Caudate nucleus (tissue), 63 donors: ENCODE measurements at places on chromosomes 16 and 17.

DNA sequence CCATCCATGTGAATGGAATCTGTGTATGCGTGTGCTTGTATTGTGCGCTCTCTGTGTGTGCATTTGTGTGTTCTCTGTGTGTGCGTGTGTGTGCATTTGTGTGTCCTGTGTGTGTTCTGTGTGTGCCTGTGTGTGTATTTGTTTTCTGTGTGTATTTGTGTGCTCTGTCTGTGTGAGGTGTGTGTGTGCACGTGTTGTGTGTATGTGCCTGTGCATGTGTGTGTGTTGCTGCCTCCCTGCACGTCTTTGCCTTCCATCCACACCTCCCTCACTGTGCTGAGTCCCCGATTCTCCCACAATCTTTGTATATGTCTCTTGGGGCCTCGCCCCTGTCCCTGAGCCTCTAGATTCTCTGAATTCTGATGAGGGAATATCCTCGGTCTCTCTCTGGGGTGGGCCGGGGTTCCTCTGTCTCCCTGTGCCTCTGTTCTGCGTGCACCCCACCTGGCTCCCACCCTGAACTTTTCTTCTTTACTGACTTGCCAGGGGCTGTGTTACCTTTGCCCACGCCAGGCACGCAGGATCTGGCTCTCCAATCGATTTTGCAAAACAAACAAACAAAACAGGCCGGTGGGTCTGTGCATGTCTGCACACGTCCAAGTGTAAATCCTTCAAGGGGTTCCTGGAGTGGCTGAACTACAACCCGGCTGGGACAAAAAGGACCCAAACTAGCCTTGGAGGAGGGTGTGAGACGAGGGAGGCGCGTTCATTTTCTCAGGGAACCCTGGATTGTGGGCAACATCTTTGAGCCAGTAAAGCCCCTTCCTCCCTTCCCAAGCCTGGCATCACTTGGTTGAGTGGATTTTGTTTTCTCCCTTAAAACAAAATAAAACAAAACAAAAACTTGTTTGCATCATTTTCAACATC is 8.1 kb upstream of the FOXF1 start:
- DNase-seq: no peak

- no peak for DNase-seq
Observed at GRCh38 chr17:68514831-68515635, 2.8 kb downstream of the PRKAR1A start.

DNA sequence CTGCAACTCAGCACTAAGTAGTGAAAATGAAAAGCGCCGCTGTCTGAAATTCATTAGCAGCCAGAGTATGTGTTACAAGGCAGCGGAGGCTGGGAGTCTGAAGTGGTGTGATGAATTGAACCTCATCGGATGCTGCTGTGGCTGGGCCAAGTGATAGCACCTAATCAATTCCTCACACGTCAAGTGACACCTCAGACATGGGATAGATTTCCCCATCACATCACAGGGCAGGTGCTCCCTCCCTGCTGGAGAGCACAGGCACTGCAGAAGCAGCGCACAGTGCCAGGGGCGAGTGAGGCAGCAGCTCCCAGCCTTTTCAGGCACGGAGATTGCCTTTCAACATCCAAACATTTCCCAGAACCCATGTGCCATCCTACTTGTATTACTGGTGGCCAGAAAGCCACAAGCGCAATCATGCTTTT is 32.2 kb downstream of the DRC3 start:
- DNase-seq: no peak

GRCh38 chr16:4461250-4462085 is 13.0 kb downstream of the NMRAL1 start:
- DNase-seq: no peak

DNA sequence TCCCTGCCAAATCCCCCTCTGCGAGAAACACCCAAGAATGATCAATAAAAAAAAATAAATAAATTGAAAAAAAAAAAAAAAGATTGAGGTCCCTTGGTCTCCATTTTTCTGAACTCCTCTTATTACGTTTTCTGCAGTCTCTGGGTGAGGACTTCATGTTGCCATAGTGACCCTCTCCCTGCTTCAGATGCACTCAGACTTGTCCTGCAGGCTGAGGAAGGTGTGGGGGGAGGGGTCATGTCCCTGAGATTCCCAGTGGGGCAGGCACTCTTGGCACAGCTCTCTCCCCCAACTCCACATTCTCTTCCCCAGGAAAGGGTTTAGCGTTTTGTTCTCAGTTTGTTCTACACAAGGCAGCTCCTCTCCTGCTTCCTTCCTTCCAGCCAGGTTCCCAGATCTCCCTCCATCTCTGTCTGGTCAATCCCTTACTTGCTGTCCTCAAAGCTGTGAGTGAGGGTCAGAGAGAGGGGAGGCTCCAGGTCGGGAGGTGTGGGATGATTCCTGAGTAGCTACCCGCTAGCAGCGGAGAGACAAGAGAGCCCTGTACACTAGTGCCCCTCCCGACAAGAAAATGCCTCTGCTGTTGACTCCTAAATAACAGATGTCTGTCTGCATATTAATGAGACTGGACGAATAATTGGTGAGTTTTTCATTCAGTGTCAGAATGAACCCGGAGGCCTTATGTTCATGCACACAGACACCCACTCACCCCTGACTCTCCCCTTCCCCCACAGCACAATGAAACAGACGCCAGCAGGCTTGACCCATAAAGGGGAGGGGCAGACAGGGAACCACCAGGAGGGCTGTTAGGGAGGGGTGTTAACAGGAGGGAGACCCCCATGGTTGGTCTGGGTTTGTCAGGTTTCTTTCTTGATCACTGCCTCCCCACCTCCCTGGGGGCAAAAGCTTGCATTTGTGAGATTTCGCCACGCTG is 9.2 kb downstream of the RND2 start:
- DNase-seq: no peak

- DNase-seq: peak; percentile 47
Observed at GRCh38 chr17:55090079-55090492, 121.5 kb downstream of the STXBP4 start.

GRCh38 chr17:20995164-20995872 is 47.5 kb downstream of the USP22 start:
- no peak for DNase-seq

DNA sequence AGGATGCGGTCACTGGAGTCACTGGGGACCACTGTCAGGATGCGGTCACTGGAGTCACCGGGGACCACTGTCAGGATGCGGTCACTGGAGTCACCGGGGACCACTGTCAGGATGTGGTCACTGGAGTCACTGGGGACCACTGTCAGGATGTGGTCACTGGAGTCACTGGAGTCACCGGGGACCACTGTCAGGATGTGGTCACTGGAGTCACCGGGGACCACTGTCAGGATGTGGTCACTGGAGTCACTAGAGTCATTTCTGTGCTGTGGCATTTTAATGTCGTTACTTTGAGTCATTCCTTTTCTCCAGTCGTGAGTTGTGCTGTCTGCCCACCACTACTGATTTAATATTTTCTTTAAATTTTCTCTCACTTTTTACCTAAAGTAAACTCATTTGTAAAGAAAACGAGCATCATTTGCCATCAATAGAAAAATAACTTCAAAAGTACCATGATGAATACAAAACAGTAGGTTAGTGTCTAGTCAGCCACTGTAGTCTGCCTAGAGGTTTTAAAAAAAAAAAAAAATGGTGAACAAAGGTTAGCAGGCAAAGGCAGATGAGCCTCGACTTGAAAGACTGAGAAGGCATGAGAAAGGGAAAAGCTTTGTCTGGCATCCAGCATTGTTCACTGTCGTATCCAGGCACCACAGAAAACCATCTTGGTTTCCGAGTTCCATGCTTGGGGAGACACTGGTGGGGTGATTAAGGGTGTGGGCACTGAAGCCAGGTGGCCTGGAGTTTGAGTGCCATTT is 346.6 kb downstream of the SNX29 start:
- no peak for DNase-seq

DNA sequence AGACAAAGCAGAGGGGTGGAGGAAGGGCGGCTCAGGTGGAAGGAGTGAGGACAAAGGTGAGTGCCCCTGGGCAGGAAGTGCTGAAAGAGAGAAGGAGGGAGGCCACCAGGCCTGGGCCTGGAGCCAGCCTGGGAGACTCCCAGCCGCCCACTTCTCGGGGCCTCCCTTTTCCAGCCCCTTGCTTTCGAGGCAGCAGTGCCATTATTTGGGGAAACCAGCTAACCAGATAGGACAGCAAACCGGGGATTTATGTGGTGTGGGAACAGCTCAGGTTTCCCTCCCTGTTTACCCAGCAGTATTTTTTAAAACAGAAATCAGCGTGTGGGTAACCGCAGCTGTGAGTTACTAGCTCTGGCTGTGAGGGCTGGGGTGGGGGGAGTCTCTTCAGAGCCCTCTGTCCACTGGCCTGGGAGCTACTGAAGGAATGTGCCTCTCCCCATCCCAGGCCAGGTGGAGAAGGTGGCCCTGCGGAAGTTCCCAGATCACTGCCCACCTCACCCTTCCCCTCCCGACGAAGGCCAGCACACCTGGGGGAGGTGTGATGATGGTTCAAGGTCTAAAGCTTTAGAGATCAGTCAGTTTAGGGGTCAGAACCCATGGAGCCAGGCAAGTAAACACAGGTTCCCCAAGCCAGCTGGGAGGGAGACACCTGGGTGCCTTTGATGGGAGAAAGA is 8.4 kb upstream of the MEOX1 start:
- DNase-seq: no peak
